ENCODE measurements at places on chromosomes 11 and 22.

DNA sequence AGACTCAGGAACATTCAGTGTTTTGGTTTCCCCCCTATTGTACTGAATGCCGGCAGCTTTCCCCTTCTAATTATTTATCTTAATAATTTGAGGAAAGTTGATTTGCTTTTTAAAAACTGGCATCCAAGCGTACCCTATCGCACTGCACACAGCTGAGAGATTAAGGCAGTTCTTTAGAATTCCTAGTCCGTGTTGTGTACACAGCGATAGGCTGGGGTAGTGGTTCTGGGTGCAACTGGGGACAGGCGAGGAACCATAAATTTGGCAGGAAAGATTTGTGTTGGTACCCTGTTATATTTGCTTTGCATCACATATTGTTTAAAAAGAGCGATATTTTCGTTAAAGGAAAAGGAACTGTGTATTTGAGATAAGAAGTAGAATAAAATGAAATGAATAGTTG lies 39.2 kb downstream of the PTPRJ start:
- no peak for DNase-seq

- DNase-seq = no peak
These were observed 454.6 kb downstream of the MIAT start for GRCh38 chr22:27111796-27112672.

DNA sequence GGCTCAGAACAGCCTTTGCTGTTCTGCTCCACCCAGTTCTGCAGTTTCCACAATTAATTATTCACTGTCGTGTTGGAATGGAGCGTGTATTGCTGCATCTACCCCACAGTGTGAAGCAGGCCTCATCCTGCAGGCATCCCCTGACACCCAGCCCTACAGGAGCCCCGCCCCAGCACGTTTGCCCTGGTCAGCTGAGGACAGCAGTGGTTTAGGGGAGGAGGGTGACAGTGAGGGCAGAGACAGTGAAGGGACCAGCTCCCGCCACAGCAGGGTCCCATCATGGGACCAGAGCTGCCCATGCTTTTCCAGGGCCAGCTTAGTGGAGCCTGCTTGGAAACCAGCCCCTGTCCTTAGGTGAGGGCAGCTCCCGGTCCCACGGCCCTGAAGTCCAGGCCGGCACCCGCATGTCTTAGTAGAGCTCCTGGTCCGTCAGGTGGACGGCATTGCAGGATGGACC lies 273.0 kb downstream of the TBC1D22A start:
- DNase-seq = no peak

- no peak for DNase-seq
These were observed 5.1 kb upstream of the RPS3 start for GRCh38 chr11:75394085-75394840.

DNA sequence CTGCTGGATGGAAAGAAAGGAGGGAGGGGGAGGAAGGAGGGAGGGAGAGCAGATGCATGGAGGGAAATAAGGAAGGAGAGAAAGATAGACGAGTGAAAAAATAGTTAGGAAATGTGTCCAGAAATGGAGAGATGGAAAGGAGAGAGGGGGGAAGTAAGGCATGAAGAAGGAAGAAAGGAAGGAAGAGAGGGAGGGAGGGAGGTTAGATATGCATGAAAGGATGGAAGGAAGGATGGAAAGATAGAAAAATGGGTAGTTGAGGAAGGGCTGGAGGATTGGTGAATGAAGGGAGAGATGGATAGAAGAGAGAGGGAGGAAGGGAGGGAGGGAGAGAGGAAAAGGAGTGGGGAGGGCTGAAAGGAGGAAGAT lies 19.6 kb downstream of the LINC01488 start:
- DNase-seq = no peak

All from NCI-H1436 (cell line).